ENCODE measurements at places on chromosomes 7 and 10.

DNA sequence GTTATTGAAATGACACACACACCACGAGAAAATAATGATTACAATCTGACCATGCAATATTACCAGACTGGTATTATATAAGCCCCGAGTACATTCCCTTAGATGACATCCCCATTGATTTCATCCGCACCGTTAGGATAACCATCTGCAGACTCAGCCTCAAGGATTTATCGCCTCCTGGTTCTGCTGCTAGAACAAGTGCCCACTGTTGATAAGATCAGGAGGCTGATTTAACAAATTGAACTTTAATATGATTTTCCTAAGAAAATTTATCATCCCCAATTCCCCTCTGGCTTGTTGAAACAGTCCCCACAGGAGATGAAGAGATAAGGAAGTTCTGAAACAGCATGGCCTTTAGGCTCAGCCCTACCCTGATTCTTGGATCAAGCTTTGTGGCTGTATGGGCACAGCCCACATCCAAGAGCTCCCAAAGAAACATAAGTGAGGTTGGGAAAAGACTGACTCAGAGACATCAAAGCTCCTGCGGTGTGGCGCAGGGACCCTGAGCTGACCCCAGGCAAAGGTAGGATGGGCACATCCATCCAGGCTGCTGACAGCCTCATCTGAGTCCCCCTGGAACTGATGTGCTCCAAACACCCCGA lies 59.2 kb upstream of the CHCHD3 start:
- no peak for DNase-seq

- DNase-seq: no peak
These were observed 741 bp downstream of the GPR85 start for GRCh38 chr7:113085781-113086390.

- no peak for DNase-seq
These were observed 1.3 kb downstream of the ZNF503 start for GRCh38 chr10:75400163-75400770.

DNA sequence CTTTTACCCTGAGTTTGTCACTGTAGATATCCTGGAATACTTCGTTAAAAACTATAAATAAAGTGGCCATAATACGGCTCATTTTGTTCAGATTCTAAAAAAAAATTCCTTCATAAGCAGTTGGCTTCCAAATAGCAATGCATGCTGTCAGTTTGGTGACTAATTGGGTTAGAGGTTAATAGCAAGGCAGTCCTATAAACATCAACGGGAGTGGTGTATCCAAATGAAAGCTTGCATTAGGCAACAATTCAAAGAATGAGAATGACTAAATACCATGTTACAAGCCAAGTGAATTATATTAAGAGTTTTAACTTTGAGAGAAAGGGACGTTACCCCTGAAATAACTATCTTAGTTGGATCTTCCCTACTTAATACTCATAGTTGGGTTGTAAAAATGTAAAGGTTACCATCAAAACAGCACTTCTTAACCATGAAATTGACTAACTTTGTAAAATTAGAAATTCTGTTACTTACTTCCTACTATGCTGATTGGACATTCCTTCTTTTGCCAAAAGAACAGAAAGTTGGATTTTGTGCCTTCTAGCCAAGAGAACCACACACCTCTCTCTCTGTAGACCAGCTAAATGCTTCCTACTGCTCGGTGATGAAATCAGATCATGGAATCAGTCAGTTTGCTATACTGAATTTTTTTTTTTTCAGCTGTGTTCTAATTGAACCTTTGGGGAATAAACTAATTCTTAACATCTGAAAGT lies 98.0 kb downstream of the KAT6B start:
- no peak for DNase-seq

GRCh38 chr10:77889277-77889903 lies 37.2 kb downstream of the DLG5 start:
- no peak for DNase-seq

- no peak for DNase-seq
These were observed 22.8 kb upstream of the OSBPL3 start for GRCh38 chr7:25002786-25003185.

DNA sequence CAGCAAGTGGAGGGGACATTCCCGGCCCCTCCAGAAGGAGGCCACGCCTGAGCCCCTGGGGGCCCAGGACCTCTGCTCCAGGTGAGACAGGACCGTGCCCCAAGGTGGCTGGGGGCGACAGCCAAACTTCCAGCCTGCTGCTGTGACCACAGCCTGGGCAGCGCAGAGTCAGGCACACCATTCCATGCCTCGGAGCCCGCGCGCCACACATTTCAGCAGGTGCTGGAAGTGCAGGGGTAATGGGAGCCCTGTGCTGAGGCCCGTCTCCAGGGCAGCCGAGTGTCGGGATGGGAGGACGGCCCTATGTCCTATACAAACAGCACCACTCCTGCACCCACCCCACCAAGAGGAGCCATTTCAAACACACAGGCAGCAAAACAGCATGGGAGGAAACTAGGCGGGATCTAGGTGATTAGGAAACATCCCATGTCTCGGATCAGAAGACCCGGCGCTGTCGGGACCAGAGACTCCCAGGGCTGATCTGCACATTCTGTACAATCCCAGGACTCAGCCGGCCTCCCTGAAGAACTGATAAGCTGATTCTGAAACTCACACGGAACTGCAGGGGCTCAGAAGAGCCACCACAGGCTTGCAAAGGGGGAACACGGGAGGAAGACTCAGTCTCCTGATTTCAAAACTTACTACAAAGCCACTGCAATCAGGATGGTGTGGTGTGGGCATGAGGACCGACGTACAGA lies 272.3 kb downstream of the ELFN1 start:
- no peak for DNase-seq
